AG09319 (cell line): ENCODE measurements at places on chromosomes 3 and 15.

GRCh38 chr3:14513566-14514322 is 26.4 kb downstream of the GRIP2 start:
- DNase-seq, result no peak

GRCh38 chr15:62249501-62249900 is 84.4 kb upstream of the C2CD4B start:
- no peak for DNase-seq

DNA sequence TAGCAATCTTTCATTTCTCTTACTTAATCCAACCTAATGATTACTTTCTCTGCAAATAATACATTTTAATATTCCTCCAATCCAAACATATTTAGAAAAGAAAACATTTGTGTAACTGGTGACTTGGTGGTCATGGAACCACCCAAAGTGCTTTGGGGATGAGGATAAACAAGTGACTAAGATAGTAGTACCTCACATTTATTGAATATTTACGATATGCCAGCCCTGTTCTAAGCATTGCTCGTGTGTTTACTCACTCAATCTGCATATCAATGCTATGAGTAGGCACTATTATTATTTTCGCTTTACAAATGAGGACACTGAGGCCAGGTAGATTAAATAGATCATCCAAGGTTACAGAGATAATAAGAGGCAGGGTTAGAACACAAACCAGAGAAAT is 189.5 kb downstream of the SHOX2 start:
- no peak for DNase-seq

GRCh38 chr15:76860201-76860600 is 44.9 kb downstream of the SCAPER start:
- DNase-seq, result no peak

DNA sequence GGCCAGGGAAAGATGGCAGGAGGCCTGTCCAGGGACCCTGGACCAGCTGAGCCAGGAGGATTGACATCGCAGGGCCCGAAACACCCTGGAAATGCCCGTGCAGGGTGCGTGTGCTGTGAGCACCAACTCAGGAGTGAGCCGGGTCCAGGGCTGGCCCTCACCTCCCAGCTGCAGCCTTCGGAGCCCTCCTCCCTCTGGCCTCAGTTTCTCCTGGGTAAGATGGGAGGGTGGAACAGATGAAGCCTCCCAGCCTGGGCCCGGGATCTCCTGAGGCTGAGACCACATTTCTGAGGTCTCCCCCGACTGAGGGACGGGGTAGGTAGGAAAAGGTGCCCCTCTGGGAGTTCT is 5.3 kb upstream of the CALML4 start:
- no peak for DNase-seq

- no peak for DNase-seq
These were observed 34.6 kb downstream of the CRABP1 start for GRCh38 chr15:78374436-78375393.

GRCh38 chr3:150334974-150335373 is 73.1 kb upstream of the TSC22D2 start:
- no peak for DNase-seq
